ENCODE measurements at places on chromosomes 11 and 22.
A peak's percentile ranks its signal among the peaks of the same experiment; 100 is the strongest.

GRCh38 chr11:68342459-68343158 is 30.2 kb downstream of the LRP5 start:
- H3K4me3 ChIP-seq, result no peak overlapping the region
- peak overlapping the region; percentile 82 for H3K27ac ChIP-seq
- peak; percentile 71 for DNase-seq
- H3K4me1 ChIP-seq, result peaks cover 43% of the 10 kb centered on the region
- no peaks in the 10 kb centered on the region for H3K27me3 ChIP-seq

DNA sequence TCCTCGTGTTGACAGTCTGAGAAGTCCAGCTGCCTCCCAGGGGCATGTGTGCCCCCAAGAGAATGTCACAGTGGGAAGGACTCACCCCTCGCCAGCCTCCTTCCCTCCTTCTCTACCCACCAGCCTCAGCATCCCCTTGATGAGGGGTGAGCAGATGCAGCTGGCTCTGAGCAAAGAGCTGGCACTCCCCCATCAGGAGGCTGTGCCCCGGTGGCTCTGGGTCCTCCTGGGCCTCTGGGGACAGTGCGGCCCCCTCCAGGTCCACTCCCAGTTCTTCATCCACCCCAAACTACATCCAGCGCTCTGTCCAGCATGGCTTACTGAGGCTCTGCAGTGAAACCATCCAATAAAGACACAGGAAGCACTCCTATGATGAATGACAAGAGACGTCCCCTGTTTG is 210.4 kb downstream of the BRD1 start:
- DNase-seq, result no peak
- no peaks in the 10 kb centered on the region for H3K27me3 ChIP-seq
- H3K4me1 ChIP-seq, result no peaks in the 10 kb centered on the region
- no peak overlapping the region for H3K27ac ChIP-seq
- H3K36me3 ChIP-seq, result no peaks in the 10 kb centered on the region

DNA sequence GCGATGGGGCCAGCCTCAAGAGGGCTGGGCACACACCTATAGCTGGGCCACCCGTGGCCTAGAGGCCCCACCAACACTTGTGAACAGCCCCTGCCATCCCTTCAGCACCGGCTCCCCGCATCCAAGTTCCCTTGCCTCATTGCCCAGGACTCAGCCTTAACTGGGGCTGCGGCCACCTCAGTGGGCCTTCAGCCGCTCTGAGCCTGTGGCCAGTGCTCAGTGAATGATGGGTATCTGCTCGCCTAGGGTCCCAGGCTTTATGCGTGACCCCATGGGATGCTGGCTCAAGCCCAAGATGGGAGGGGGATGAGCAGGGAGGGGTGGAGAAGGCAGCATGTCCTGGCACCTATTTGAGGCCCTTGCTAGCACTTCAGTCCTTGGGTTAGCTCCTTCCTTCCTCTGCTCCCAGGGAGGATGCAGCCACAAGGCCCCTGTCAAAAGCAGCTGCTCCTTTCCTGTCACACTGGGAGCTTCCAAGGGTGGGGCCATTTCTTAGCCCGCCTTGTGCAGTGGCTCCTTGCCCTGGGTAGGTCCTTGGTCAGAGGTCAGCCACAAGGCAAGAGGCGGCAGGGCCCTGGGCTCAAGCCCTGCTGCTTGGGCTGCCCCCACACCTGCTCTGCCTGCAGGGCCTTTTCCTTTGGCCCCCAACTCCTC is 31.8 kb downstream of the GNAZ start:
- H3K36me3 ChIP-seq, result no peaks in the 10 kb centered on the region
- H3K4me3 ChIP-seq, result no peak overlapping the region

GRCh38 chr22:39717099-39717498 is 146.5 kb downstream of the CACNA1I start:
- no peak overlapping the region for H3K27ac ChIP-seq
- H3K4me1 ChIP-seq, result no peaks in the 10 kb centered on the region
- no peaks in the 10 kb centered on the region for H3K36me3 ChIP-seq
- no peak overlapping the region for H3K4me3 ChIP-seq
- H3K27me3 ChIP-seq, result no peaks in the 10 kb centered on the region

DNA sequence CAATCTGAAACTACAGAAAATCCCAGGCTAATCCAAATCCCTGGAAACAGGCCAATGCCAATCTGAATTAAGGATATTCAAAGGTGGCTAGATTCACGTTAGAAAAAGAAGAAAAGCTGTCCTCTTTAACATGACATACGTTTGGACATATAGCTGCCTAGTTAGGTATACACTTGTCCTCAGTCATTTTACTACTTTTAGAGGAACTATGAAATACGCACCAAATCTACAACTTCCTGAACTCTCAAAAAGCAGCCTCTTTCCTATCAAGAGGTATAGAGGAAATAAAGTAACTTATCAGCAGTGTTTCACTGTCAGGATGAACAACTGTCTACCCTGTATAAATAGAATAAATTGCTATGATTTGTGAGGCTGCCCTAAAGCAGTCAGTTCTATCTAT is 24.0 kb downstream of the KMT5B start:
- H3K4me3 ChIP-seq, result no peak overlapping the region
- H3K27ac ChIP-seq, result no peak overlapping the region
- H3K27me3 ChIP-seq, result no peaks in the 10 kb centered on the region
- DNase-seq, result no peak
- H3K4me1 ChIP-seq, result peaks cover 29% of the 10 kb centered on the region

Measured in upper lobe of left lung (tissue), 6 donors.